ENCODE measurements at places on chromosomes 12 and 14.

DNA sequence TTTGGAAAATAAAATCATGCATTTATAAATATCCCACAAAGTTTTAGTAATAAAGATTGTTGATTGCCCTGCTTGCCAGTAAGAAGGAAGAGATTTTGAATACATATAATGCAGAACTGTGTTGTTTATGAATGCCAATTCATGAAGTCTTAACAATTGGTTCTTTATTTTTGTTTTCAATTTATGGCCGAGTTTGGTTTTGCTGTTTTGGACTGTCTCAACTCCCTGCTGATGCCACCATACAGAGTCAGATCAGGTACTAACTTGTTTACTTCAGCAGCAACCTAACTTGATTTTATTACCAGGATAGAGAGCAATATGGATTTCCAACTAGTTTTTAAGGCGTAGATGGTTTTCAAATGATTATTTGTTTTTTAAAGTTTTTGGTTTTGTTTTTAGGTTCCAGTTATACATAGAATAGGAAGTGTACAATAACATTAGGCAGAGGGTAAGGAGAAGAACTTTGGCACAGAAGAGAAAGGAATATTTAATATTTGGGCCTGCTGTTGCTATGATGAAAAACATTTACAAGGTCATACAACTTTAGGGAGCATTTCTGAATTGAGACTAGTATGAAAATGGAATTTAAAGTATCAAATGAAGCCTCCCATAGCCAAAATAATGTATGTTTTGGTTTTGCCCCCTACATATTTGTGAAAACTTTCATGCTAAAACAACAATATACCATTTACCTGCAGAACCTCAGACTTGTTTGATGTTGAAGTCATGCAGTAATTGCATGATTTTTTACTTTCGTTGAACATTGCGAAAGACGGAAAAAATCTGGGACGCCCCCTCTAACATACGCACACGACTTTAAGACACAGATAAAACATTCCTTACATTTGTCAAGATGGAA is 904 bp upstream of the FAM177A1 start:
- no peak for DNase-seq

- no peak for DNase-seq
These were observed 220.5 kb downstream of the CACNA1C start for GRCh38 chr12:2273288-2273687.

- no peak for DNase-seq
These were observed 293.9 kb downstream of the ITPR2 start for GRCh38 chr12:26539131-26539530.

- DNase-seq, result no peak
These were observed 29.8 kb downstream of the KCNA1 start for GRCh38 chr12:4939418-4940023.

DNA sequence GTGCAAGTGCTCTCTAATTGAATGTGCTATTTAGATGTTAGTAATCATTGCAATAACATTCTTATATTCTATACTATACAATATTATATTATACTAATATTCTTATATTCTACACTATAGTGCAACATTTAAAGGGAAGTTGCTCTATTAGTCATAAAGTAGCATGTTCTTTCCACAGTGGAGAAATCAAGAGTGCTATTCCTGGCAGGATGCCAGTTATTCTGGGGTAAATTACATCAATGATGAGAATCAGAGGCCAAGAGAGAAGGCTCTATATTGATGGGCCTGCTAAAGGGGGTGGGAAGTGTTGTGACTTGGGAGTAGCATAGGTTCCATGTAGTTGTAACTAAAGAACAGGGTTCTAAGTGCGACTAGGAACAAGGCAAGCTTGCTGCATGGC is 121.5 kb downstream of the SLC15A5 start:
- DNase-seq, result no peak

- DNase-seq, result no peak
These were observed 24.1 kb downstream of the DMAC2L start for GRCh38 chr14:50335989-50336824.

- no peak for DNase-seq
These were observed 118.2 kb upstream of the TMCC3 start for GRCh38 chr12:94768398-94769046.

GRCh38 chr14:105480807-105481801 is 5.6 kb upstream of the CRIP1 start:
- DNase-seq, result peak; percentile 72

- no peak for DNase-seq
These were observed 158.0 kb upstream of the RTL1 start for GRCh38 chr14:101061411-101062064.

GRCh38 chr12:49733219-49734017 is 7.9 kb upstream of the TMBIM6 start:
- no peak for DNase-seq

All from RCC 7860 (cell line).